H4 (cell line): ENCODE measurements at places on chromosomes 3 and 15. TPM values are rescaled to one million over a fixed set of nuclear protein-coding genes. Genes with fewer than 3 reads are reported as not detected.

DNA sequence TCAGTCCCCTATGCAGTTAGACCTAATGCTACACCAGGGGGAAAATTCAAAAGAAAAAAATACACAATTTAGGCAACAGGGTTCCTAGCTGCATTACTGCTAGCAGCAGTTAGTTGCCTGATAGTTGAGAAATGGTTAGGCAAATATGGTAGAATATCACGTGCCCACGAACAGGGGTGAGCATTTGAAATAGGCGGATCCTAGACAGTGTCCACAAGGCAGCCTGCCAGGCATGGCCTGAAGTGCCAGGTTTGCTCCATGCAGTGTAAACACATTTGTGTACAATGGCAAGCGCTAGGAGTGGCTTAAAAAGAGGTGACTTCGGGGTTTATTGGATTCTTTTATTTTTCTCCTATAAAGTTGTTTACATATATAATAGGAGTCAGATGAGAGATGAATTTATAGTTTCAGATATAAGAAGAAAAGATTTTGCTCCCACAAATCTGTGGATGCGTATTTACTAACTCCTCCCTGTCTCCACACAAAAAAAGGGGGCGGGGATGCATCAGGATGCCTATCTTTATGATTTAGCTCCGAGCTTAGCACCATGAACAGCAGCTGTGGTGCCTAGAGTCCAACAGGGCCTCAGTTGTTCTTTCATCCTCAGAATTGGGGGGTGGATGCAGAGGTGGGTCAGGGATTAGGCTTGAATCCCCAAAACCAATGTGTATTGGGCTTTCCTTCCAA lies 3.9 kb upstream of the TGM4 start:
- DNase-seq, result no peak

- no peak for DNase-seq
These were observed 1.2 kb upstream of the LMCD1 start for GRCh38 chr3:8500319-8500988.

DNA sequence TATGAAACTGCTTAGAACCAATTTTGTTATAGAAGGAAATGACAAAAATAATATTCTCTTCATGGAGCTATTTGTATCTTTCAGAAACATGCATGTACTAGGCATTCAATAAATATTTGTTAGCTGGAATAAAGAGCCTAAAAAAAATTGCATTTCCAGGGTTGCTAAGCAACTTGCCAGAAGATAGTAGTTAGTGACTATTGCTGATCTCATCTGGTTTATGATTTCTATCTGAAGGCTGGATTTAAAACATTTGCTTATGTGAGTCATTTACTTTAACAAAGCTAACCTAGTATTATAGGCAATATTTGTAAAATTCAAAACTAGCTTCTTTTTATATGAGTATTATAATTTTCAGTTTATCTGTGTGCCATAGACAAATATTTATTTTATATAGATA lies 78.3 kb downstream of the NAALADL2 start:
- no peak for DNase-seq

DNA sequence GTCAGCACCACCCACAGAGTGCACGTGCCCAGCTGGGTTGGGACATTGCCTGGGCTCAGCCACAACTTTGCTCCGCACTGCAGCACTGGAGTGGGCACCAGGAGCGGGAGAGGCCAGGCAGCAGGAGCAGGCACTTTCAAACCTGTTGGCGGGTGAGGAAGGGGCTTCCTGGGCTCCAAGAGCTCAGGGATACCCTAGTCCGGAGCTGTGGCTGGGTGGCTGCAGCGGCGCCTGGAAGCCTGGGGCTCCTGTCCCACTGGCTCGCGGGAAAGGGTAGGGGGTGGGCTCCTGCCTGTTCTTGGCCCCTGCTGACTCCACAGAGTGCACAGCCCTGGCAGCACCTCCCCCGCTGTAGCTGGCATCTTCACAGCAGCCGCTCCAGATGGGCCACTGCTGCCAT lies 417.6 kb upstream of the RGMA start:
- no peak for DNase-seq

- no peak for DNase-seq
These were observed 21.6 kb upstream of the RASA2 start for GRCh38 chr3:141465221-141465620.

- peak; percentile 62 for DNase-seq
These were observed 13.2 kb upstream of the ATP2B2 start for GRCh38 chr3:10518506-10519150.

- DNase-seq, result no peak
These were observed 132.9 kb upstream of the LRIG1 start for GRCh38 chr3:66633402-66634381.

- no peak for DNase-seq
These were observed 262.3 kb upstream of the LYSMD4 start for GRCh38 chr15:99995543-99995942.

- no peak for DNase-seq
These were observed 347.2 kb upstream of the UMPS start for GRCh38 chr3:124383051-124383450.

DNA sequence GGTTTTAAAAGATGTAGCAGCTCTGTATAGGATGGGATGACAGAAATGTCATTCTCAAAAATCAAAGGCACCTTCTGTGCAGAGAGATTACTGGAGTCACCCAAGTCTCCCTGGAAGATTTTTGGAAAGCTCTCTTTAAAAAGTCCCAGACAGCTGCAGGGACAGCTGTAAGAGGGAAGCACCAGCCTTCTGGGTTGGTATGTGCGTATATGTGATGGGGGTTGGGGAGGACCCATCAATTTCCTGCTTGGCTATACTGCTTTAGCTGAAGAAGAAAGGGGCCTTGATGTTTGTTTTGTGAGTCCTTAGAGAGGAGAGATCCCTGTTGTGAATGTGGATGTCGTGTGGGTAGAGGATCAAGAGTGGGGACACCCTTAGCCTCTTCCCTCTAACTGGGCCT lies 5.4 kb upstream of the SEC11A start:
- no peak for DNase-seq

GRCh38 chr15:31325595-31326155 lies 960 bp upstream of the KLF13 start:
- DNase-seq, result no peak

GRCh38 chr15:81108427-81108826 lies 25.6 kb upstream of the CFAP161 start:
- DNase-seq, result no peak

PLCH1 gene
- total RNA-seq, result 0.62 and 1.1 TPM in 2 replicates

DNA sequence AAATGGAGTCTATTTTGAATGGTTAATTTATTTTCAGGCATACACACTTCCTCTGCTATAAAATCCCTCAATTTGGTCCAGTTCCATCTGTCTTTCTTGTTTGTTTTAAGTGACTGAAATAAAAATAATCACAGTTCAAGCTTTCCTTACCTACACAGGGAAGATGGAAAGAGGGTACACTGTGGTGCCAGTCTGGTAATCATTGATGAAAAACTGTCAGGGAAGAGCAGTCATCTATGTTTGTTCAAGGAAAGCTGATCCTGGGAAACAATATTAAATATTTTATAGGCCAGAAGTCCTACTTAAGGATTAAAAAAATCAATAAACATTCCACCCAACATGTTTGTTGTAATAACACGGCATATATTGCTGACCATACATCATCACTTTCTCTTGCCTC lies 115.2 kb upstream of the KCNMB2 start:
- DNase-seq, result no peak

DNA sequence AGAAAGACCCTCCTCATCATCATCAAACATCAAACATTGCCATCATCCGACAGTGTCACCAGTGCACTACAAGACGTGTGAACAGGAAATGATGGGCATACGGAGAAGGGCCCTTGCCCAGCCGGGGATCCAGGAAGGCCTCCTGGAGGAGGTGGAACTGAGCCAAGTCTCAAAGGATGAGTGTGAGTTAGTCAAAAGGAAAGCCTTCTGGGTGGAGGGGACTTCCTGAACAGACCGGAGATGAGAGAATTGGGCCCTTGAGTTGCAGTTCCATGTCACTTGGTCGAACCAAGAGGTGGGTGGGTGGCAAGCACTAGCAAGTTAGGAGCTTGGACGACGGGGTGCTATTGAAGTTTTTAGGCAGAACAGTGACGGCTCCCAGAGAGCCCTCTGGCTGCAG lies 8.5 kb downstream of the SEMA4B start:
- DNase-seq, result no peak

DNA sequence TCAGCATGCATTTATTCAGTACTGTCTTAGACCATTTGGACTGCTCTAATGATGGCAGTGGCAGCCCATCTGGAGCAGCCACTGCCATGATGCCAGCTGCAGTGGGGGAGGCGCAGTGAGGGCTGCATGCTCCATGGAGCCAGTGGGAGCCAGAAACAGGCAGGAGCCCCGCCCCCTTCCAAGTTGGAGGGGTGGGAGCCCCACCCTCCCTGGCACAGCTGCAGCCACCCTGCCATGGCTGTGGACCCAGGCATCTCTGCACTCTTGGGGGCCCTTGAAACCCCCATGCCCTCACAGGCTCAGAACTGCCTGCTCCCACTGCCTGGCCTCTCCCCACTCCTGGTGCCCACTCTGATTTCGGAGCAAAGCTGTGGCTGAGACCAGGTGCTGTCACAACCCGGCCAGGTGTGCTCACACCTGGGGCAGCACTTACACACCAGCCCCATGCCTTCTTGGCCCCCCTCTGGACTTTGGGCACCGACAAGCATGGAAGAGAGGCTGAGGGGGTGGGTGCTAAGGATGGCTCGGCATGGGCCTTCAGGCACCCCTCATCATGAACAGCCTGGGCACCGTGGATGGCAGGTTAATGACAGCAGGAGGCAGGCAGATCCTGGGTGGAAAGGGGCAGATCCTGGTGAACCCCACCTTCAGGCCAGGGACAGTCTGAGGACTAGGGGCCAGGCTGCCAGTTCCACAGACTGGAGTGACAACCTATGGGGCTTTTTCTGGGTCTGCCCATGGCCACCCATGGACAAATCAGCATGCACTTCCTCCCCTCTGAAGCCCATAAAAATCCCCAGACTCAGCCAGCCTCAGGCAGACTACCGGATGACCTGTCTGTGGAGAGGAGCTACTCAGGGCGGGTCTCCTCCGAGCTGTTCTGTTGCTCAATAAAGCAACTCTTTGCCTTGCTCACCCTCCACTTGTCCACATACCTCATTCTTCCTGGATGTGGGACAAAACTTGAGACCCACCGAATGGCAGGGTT lies 18.3 kb downstream of the TBC1D21 start:
- no peak for DNase-seq

DNA sequence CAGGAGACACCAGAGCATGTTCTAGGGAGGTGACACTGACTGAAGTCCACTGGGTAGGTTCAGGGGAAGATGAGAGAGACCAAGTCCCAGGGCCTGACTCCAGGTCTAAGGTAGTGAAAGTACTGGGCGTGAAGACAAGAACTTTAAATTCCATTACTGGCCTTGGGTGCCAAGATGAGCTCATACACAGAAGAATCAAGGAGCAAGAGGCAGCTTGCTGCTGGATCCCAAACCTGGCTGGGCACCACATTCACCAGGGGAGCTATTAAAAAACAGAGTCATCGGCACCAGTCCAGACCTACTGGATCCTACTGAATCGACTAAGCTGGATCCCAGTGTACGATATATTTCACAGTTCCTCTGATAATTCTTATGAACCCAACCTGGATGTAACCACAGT lies 42.1 kb upstream of the ATG7 start:
- no peak for DNase-seq

BUB1B gene
- total RNA-seq, result 55.5 and 56.2 TPM in 2 replicates

CELSR3 gene
- total RNA-seq, result 3.0 and 3.1 TPM in 2 replicates

- no peak for DNase-seq
These were observed 34.0 kb upstream of the HRH1 start for GRCh38 chr3:11120091-11120805.

SPTBN5 gene
- total RNA-seq, result not detected in 2 replicates

SLC24A5 gene
- not detected in 2 replicates for total RNA-seq

MYO5C gene
- 0.06 and 0.29 TPM in 2 replicates for total RNA-seq
